ENCODE measurements at places on chromosomes 6 and 20.

DNA sequence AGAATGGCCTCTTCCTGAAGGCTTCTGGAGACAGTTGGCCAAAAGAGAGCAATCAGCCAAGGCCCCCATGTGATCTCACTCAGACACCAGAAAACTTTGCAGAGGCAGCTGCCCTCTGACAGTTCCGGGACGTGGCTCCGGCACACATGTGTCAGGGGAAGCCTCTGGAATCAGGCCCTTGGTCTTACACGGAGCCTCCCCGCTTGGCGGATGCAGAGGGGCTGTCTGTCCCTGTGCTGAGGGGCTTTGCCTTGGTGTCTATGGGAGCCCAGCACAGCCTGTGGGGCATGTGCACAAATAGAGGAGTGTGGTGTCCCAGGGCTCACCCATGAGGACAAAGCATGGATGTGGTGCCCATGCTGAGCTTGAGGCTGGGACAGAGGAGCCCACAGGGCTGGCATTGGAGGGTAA lies 13.8 kb downstream of the SIGLEC1 start:
- DNase-seq = no peak

DNA sequence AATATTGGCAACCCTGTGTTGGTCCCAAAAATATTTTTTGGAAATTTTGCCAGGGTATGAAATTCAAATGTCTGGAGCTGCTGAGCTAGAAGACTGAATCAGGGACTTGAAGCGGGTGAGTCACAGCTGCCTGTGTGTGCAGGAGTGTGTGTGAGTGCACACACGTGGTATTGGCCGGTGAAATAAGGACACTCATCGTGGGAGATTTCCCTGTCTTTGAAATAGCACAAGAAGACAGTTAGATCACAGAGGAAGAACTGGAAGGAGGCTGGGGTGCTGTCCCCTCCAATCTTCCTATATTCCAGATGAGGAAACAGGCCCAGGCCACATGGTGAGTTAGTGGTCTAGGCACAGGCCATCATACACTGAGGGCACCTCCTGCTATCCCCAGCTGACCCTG lies 123.8 kb upstream of the MLN start:
- no peak for DNase-seq

DNA sequence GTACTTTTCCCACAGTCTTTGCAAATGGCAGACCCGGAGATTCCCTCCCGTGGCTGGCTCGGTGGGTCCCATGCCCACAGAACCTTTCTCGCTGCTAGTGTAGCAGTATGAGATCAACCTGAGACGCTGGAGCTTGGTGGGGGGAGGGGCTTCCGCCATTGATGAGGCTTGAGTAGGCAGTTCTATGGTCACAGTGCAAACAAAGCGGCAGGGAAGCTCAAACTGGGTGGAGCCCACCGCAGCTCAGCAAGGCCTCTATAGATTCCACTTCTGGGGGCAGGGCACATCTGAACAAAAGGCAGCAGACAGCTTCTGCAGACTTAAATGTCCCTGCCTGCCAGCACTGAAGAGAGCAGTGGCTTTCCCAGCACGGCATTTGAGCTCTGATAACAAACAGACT lies 186.0 kb upstream of the KCNK16 start:
- DNase-seq = no peak

GRCh38 chr6:57147955-57148858 lies 23.9 kb upstream of the BAG2 start:
- no peak for DNase-seq

GRCh38 chr6:126664271-126664670 lies 324.4 kb downstream of the CENPW start:
- DNase-seq = no peak

- no peak for DNase-seq
Measured at GRCh38 chr20:38283236-38283635, 20.7 kb upstream of the BPI start.

DNA sequence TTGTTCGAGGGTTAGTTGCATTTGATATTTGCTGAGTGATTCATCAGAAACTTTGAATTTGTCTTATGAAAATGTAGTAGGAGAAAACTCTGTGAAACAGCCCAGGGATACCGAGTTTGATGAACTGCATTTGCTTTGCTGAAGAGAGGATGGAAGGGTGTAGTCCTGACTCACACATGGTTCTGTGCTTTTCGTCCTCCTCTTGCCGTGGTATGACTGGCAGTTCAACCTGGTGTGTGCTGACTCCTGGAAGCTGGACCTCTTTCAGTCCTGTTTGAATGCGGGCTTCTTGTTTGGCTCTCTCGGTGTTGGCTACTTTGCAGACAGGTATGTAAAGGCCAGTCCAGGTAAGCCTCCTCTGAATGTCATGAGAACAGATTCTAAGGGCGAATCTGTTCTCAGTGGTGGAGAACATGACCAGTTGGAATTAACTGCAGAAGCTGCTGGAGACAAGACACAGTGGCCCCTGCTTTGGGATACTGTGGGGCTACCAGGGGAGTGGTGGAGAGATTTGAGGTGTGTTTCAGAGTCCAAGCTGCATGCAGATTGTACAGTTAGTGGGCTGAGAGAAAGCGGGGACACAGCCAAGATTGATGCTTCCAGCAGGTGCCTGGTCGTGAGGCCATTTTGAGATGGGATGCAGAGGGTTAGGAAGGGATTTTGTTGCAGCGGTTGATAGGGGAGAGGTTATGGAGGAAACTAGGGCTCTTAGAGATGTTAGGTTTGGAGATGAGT lies 8.4 kb downstream of the SLC22A1 start:
- DNase-seq = no peak

DNA sequence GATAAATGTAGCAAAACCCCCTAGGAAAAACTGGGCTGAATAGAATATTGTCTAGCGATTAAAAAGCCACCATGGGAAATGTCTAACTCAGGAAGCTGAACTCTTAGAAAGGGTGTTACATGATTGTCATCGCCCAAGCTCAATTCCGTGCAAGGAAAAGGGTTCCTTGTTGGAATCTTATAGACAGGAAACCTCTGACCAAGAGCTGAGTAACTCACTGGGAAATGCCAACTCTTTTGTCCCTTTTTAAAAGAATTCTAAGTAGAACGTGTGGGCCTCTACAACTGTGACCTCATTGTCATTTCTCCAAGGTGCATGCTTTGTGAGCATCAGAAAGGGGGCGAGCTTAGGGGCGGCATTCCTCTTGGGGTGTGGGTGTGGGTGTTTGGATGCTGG lies 88.1 kb downstream of the SYNJ2 start:
- DNase-seq = no peak

GRCh38 chr6:55518529-55519060 lies 60.4 kb downstream of the HMGCLL1 start:
- no peak for DNase-seq

GRCh38 chr6:15672291-15672690 lies 9.5 kb upstream of the DTNBP1 start:
- DNase-seq = no peak

DNA sequence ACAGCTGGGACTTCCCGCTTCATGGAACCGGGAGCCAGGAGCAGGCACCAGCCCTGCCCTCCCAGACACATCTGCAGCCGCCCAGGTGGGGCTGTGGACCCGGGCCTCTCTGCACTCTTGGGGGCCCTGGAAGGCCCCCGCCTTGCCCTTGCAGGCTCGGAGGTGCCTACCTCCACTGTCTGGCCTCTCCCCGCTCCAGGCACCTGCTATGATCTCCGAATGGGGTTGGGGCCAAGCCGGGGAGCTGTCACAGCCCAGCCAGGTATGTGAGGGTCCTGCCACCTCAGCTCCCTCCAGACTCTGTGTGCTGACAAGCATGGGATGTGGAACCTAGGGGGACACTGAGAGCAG lies 54.0 kb downstream of the GMDS start:
- no peak for DNase-seq

DNA sequence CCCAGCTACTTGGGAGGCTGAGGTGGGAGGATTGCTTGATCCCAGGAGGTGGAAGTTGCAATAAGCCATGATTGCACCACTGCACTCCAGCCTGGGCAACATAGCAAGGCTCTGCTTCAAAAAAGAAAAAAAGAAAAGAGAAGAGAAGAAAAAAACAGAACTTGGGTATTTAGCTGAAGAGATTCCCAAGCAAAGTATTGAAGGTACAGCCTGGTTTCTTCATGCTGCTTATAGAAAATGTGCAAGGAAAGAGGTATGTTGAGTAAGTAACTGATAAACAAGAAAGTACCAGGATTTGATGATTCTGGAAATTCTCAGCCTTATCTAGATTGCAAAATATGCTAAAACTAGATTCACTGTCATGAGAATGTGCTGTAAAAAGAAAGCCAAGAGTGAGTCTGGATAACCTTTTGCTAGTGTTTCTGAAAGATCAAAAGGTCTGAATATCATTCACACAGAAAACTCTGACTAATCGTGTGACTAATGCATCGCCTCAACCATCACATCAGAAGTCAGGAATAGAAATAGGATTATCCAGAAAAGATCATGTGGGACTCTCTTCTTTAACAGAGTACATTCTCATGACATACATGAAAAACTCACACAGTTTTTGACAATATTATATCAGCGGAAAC lies 32.4 kb upstream of the NOP56 start:
- DNase-seq = no peak

- DNase-seq = peak; percentile 7
Measured at GRCh38 chr20:57738484-57738883, 28.7 kb upstream of the PMEPA1 start.

Measured in posterior cingulate gyrus (tissue), 11 donors.